ENCODE measurements at places on chromosomes 12 and 14.

- no peak for DNase-seq
Observed at GRCh38 chr14:68888025-68888850, 90.9 kb downstream of the ACTN1 start.

- DNase-seq: no peak
Observed at GRCh38 chr12:28936221-28936620, 212.9 kb upstream of the FAR2 start.

DNA sequence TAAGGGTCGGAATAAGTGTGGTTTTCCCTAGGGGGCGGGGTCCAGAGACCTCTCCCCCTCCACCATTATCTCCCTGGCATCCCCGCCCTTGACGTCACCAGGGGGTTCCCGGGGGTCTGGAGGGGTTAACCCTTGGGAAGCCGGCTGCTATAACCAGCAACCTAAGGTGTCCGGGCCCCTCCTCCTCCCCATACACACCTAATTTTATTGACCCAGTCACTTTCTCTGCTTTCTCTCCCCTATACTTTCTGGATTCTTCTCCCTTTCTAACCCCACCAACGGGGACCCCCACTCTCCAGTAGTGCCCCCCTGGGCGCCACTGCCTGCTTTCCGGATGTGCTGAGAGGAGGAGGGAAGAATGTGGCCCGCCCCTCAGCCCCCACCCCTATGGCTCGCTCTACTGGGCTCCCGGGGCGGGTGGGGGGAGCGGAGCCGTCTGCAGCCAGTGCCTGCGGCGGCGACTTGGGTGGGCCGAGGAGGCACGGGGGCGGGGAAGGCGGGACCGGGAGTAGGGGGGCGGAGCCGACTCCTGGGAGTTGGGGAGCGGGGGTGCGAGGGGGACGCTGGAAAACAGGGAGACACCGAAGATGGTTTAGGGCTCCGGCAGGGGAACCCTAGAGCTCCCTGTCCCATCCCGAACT, 1.8 kb downstream of the GLI1 start:
- peak; percentile 90 for DNase-seq

GRCh38 chr12:120984351-120984898, 6.1 kb downstream of the HNF1A start:
- no peak for DNase-seq

GRCh38 chr14:75217508-75218206, 41.2 kb upstream of the TMED10 start:
- DNase-seq: no peak

GRCh38 chr14:25246751-25247150, 196.8 kb upstream of the STXBP6 start:
- no peak for DNase-seq

GRCh38 chr12:108839018-108839889, 18.1 kb downstream of the SSH1 start:
- DNase-seq: peak; percentile 78

DNA sequence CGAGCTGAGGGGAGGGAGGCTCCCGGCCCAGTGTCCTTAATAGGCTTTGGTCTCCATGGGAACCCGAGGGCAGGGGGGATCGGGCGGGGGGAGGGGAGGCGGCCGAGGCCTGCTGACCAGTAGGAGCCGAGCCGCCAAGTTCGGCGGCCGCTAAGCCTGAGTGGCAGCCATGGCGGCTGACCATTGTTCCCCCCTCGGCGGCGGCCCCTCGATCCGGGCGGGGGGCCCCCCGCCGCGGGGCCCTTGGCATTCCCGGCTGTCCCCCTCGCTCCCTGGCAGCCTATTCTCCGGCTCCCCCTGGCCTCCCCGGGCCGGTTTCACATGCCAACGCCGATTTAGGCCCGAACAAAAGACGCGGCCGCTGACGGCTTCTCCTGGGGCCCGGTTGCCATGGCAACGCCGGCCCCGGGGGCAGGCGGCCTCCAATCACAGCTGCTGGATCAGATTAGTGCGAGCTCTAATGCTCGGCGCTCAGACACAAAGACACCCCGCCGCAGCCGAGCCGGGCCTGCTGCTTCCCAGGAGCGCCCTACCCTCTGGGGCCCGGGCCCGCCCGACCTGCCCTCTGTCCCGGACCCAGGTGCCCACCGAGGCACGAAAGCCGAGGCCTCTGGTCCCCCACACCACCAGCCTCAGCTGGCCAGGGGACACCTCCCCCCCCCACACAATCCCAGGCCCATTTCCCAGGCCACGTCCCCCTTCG, 7.3 kb downstream of the MSI1 start:
- DNase-seq: peak; percentile 86

All from femur (tissue), 1 donor.